ENCODE measurements at places on chromosomes 13 and 19.

DNA sequence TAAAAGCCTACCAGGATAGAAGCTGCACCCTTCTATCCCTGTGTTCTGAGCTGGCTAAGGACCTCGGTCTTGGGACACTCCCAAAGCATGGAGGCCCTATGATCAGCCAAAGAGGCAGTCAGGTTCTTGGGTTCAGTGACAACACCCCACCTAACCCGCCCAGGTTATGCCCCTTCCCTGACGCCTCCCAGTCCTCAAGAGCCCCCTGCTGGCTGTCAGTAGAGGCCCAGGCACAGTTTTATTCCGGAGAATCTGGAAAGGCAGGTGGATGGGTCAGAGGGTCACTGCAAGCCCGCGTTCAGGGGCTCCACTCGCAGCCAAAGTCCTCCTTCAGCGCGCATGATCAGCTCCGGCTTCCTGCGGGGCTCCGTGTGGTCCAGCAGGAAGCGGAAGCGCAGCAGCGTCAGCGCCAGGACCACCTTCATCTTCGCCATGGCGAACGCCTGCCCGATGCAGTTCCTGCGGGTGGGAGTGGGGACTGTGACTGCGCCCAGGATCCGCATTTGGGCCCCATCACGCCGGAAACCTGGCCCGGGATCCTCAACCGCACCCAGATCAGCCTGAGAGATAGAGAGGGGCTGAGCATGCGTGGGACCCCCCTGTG, 22.3 kb downstream of the OR10H3 start:
- no peak for DNase-seq

GRCh38 chr19:2944403-2944774, 382 bp downstream of the ZNF77 start:
- DNase-seq: no peak

DNA sequence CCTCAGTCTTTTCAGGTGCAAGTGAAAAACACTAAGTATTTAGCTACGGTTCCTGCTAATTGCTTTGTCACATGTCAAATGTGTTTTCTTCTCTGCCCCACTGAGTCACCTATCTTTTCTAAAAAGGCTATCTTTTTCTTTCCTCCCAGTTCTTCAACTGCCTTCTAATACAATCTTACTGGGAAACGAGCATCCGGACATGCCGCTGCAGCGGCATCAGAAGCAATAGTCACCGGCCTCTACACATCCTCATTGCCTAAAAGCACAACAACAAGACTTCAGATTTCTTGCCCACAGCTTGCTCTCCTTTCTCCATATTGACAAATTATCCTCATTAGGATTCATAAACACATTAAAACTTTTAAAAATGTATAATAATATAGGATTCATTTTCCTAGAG, 1.2 kb downstream of the PCDH9 start:
- no peak for DNase-seq

DNA sequence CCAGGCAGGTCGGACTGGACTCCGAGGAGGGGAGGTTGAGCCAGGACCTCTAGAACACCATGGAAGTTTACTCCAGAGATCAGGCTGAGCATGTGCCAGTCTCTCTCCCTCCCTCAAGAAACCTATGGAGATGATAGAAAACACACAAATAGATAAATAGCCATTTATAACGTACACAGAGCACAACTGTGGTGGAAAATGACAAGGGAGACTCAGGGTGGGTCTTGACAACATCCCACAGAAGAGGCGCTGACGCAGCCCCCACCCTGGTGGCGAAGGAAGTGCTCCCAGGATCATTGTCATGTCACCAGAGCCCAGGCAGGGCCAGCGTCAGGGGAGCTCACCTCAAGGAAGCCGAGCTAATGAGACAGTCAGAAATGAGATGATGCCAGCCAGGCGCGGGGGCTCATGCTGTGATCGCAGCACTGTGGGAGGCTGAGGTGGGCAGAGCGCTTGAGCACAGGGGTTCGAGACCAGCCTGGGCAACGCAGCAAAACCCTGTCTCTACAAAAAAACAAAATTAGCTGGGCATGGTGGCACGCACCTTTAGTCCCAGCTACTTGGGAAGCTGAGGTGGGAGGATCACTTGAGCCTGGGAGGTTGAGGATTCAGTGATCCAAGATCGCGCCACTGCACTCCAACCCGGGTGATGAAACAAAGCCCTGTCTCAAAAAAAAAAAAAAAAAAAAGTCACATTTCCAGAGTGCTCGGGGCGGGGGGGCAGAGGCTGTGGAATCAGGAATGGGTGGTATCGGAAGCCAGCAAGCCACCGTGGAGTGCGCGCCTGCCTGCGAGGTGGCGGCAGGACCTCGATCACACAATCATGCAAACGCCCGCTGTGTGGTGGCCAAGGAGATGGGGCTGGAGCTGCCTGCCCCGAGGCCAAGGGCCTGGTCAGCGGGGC, 178.4 kb downstream of the KDM4B start:
- no peak for DNase-seq

GRCh38 chr19:35143231-35143715, at the start of gene FXYD7:
TSS of gene FXYD7 (plus strand) at chr19:35143255. CDS start at chr19:35143334, 79 bp downstream.
- no peak for DNase-seq

DNA sequence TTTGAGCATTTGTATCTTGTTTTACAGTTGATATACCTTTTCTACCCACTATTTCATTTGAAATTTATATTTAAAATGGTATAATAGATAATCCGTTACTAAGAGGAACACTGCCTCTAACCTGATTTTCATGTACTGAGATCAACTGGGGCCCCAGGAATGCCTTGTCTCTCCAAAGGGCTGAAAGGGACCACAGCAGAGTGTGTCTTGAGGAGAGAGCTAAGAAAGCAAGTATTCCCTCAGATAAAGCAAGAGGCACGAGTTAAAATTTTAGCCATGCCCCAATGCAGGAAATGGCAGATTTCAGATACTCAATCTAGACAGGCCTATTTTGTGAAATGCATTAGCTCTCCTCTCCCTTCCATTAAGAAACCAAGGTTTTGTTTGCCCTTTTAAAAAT, 10.7 kb downstream of the UQCRFS1 start:
- DNase-seq: no peak

DNA sequence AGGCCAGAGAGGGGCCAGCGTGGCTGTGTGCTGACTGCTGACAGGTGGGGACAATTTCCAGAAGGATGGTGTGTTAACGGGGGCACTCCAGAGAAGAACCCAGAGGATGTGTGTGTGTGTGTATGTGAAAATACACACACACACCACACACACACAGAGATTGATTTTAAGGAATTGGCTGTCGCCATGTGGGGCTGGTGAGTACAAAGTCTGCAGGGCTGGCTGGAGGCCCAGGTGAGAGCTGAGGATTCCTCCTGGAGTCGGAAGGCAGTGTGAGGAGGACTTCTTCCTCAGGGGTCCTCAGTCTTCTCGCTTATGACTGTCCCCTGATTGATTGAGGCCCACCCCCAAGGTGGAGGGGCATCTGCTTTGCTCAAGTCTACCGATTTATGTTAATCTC, 7.6 kb upstream of the GJB6 start:
- DNase-seq: no peak

GRCh38 chr13:54965881-54966280, 1937.3 kb downstream of the OLFM4 start:
- no peak for DNase-seq

DNA sequence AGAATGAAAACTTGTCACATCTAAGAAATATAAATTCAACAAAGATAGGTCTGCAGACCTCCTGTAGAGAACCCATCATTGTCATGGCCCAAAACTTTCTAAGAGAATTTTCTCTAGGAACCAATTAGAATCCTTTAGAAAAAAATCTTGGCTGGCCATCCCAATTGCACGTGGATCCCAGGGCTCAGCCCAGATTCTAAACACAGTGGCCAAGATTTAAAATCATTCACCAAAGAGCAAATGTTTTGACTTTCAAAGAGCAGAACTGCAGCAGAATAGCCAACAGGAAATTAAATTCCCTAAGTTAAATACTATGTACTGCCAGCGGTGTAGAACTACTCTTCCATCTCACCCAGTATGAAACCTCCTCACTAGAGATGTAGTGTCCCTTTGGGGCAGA, 21.3 kb downstream of the IPO5 start:
- no peak for DNase-seq

GRCh38 chr13:45626731-45627374, 11.3 kb upstream of the ERICH6B start:
- no peak for DNase-seq

- no peak for DNase-seq
Observed at GRCh38 chr13:61024046-61024445, 391.6 kb downstream of the PCDH20 start.

GRCh38 chr19:30068528-30069395, 126.7 kb downstream of the URI1 start:
- DNase-seq: no peak

GRCh38 chr19:46635920-46636761, at the start of gene GNG8:
TSS of gene GNG8 (minus strand) at chr19:46636202. CDS start at chr19:46634682, 1,520 bp downstream.
- no peak for DNase-seq

GRCh38 chr19:18895038-18895823, 727 bp downstream of the CERS1 start:
- DNase-seq: peak; percentile 9

GRCh38 chr19:12596927-12597548, 13.6 kb downstream of the ZNF490 start:
- DNase-seq: no peak

- peak; percentile 1 for DNase-seq
Observed at GRCh38 chr13:19860884-19861655, 2.4 kb downstream of the ZMYM5 start.

DNA sequence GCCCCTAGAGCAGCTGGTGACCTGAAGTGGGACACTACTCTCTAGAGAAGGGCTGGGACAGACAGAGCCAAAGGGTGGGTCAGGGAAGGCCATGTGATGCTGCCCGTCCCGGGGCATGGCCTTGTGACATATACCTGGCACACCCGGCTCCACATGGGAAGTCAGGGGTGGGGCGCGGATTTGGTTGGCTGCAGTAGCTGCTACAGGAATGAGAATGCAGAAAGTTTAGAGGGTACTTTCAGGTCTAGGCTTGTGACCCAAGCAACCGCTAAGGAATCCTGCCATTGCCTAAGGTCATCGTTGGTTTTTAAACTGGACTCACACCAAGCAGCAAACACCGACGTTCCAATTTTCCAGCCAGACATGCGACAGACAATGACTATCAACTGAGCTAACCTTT, 25.9 kb downstream of the RCBTB2 start:
- DNase-seq: no peak

DNA sequence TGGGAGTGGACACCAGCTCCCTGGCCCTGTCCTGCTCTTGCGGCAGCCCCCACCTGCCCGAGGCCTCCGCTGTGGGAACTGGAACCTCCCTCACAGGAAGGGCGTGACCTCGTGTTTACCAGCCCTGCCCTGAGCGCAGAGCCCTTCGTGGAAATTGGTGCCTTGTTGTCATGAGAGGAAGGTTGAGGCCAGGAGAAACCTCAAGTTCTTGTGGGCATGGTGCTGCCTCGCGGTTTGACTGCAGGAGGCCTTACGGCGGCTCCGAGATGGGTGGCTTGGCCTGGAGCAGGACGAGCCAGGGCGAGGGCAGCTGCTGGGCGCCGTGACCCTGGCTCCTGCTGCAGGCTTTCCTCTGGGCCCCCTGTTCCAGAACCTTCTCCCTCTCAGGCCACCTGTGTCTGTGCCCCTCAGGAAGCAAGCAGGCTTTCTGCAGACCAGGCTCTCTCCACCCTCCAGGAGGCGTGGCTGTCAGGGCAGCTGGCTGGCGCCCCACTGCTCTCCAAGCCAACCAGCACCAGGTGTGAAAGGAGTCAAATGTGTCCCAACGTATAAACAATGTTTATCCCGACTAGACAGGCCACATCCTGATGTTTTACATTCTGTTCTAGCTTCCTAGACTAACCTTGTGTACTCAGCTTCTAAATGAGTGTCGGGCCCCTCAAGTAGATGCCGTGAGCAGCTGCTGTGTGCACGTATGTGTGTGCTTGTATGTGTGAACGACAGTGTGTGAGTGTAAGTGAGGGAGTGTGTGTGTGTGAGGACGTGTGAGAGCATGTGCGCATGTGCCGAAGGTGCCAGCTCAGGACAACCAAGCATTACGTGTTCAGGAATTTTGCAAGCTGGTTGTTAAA, 10.4 kb upstream of the RASA3 start:
- DNase-seq: no peak

DNA sequence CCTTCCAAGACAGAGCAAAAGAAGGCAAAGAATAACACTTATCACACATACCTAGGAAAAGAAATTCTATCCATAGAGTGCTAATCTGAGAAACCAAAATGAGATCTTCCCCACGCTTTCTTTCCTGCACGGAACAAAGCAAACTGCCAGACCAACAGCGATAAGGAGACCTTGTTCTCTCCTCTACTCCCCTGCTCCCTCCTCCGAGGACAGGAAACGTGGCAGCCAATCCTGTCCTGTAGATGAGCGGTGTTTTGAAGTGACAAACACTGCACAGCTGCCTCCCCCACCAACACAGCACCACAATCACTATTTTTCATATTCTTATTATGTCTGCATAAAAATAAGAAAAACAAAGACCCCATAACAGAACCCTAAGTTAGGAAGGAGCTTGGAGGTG, 113.9 kb upstream of the IRS2 start:
- DNase-seq: no peak

GRCh38 chr19:10744801-10745293, 27.0 kb downstream of the DNM2 start:
- DNase-seq: no peak

All from bone marrow (tissue), 2 donors.